ENCODE measurements at places on chromosomes 12 and 14.

DNA sequence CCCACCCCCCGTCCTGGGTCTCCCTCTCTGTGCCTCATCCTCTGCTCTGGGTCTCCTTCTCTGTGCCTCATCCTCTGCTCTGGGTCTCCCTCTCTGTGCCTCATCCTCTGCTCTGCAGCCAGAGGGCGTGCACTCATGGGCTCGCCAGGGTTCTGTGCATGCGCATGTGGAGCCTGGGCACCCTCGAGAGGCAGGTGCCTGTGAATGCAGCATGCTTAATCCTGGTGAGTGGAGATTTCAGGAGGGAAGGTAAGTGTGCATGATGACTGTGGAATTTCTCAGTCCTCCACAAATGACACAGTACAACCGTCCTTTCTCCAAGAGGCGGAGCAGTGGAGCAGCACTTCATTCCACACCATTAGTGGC is 65.2 kb downstream of the EP400 start:
- no peak for DNase-seq

- DNase-seq: no peak
These were observed 41.6 kb upstream of the NTF3 start for GRCh38 chr12:5390174-5390799.

DNA sequence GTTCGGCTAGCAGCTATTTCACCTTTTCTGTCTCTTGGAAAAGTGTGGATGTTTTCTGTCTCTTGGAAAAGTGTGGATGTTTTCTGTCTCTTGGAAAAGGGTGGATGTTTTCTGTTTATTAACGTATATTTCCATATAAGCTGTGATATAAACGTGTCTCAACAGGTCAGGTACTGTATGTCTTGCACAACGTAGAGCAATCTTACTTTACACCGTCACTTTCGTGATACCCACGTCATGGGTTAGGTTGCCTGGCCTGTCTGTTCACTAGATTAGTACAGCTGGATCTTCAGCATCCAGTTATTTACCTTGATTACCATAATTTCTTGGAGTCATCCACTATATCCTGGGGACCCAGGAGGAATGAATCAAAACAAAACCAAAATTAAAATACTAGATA is 14.1 kb downstream of the CLEC7A start:
- DNase-seq: no peak

DNA sequence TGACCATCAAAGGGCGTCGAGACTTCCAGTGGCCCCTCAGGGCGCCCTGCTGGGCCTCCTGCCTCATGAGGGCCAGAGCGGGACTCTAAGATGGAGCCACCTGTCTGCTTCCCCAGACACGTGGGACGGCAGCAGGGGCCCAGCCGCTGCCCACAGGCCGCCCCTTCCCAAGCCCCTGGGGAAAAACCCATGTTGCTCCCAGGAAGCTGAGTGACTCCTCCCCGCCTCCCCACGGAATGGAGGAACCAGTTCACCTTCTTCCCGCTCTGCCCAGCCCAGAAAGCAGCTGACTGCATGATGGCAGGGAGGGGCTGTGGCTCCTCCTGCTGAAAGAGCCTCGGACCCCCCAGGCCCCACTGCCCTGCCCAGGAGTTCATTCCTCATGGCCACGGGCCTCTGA is 14.9 kb downstream of the RAB35 start:
- no peak for DNase-seq

GRCh38 chr12:54463034-54463433 is 10.4 kb downstream of the GTSF1 start:
- DNase-seq: no peak

All from HCT116 (cell line).